ENCODE measurements at places on chromosomes 13 and 19. TPM values are rescaled to one million over a fixed set of nuclear protein-coding genes. Genes with fewer than 3 reads are reported as not detected.

PSG7 gene
- polyA plus RNA-seq = 0.10 TPM

SEMA6B gene
- 1.1 TPM for polyA plus RNA-seq

GPALPP1 gene
- polyA plus RNA-seq = 24.9 TPM

DNA sequence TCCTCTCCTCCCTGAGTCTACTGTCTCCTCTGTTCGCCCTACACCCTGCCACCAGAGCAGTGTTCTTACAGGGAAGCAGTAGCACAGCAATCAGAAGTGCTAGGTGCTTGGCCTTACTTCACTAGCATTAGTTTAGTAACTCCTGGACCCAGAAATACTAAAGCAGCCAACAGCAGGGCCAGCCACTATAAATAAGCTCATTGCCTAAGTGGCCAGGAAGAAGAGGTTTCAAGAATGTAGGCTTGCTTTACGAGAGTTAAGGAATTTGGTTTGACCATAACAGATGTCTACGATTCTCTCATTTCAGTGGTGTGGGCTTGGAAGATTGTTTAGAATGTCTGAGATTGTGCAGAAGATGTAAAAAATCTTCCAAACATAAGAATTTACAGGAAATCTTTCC is 103.3 kb downstream of the ZAR1L start:
- peak; percentile 92 for DNase-seq

- DNase-seq = no peak
Observed at GRCh38 chr19:11261431-11261970, 823 bp downstream of the DOCK6 start.

DNA sequence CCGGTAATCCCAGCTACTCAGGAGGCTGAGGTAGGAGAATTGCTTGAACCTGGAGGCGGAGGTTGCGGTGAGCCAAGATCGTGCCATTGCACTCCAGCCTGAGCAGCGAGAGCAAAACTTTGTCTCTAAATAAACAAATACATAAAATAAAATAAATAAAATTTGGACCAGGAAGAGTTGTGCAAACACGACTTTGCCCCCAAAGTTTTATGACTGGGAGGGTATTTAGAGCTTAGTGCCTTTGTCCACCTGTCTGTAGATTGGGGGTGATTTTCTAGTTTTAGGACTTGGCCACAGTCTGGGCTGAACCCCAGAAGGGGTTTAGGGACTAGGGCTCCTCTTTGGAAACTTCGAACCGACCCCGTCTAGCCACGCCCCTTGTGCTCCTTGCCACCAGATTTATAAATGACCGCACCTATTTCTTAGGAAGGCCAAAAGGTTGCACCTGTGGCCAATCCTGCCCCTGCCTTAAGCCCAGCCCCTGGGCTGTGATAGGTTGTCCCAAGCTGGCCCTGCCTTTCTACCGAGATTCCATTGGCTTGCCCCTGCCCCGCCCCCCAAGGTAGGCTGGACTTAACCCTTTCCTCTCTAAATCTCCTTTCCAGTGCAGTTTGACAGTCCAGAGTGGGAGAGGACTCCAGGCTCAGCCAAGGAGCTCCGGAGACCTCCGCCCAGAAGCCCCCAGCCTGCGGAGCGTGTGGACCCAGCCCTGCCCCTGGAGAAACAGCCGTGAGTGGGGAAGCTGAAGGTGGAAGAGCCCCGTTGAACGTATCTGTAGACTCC is 5.3 kb downstream of the SHD start:
- DNase-seq = no peak

GRCh38 chr13:109750221-109750775 is 36.1 kb downstream of the IRS2 start:
- DNase-seq = no peak

GRCh38 chr19:50909240-50910070 is 1.7 kb downstream of the KLK4 start:
- no peak for DNase-seq

DNA sequence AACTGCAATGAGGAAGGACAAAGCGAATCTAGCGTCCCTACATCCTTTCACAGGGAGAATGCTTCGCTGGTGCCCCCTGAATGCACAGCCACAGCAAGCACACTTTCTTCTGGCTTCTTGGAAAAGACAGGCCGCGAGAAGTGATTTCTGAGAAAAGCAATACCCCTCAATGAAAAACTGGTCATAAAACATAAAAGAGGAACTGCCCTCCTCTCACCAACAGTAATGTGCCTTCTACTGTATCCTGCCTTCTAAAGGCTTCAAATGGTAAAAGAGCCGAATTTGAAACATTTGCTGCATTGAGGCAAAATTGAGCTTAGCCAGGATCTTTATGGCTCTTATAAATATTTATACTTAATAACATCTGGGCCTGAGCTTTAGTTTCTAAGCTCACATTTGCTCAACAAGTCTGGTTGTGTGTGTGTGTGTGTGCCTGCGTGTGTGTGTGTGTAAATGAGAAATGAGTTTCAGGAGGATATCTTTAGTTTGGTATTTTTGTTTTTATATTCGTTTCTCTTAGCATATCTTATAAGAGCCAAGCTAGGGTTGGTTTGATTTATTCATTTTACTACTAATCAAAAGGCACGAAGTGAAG is 246.1 kb upstream of the MAB21L1 start:
- no peak for DNase-seq

DNA sequence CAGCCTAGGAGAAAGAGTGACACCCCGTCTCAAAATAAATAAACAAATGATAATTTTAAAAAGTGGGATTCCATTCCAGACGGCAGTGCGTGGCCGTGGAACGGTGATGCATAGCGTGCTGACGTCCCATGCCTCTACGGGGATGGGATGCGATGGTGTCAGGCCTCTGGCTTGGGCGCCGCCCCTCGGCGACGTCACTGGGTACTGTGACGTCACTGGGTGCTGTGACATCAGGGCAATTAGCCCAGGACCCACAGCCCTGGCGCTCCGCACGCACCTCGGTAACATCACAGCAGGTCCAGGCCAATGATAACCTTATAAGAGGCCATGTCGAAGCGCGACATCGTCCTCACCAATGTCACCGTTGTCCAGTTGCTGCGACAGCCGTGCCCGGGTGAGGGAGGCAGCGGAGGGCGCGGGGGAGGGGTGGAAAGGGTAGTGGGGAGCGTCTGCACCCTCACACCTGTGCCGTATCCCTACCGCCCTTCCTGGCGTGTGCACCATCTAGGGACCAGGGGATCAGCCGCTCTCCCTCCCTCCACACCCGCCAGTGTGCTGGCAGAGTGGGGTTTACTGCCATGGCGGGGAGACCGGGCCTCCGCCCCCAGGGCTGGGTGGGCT is at the start of gene GAPDHS:
TSS of gene GAPDHS (plus strand) at position 256 of the 621 bp plus-strand sequence. CDS start at position 328, 72 bp downstream.
- DNase-seq = no peak
